Naive thymus-derived CD8-positive, alpha-beta T cell (primary cell): ENCODE measurements at places on chromosomes 16 and 17. TPM values are rescaled to one million over a fixed set of nuclear protein-coding genes. Genes with fewer than 3 reads are reported as not detected.

SLFN14 gene
- not detected for total RNA-seq

GDPD3 gene
- 19.8 TPM for total RNA-seq

MT4 gene
- total RNA-seq, result not detected

PITPNC1 gene
- total RNA-seq, result 128 TPM

PRSS53 gene
- total RNA-seq, result 11.4 TPM

ACSM2A gene
- total RNA-seq, result not detected

KRT222 gene
- total RNA-seq, result not detected

PPP1R1B gene
- total RNA-seq, result not detected

AXIN2 gene
- total RNA-seq, result 21.3 TPM

ABCA9 gene
- total RNA-seq, result 0.08 TPM

ADAMTS18 gene
- total RNA-seq, result not detected

MAPT gene
- 0.86 TPM for total RNA-seq

KRT33A gene
- total RNA-seq, result not detected

CLDN9 gene
- not detected for total RNA-seq

RNF135 gene
- 4.6 TPM for total RNA-seq

GINS3 gene
- total RNA-seq, result 1.5 TPM

SPNS3 gene
- total RNA-seq, result 6.1 TPM

CLEC18A gene
- 1.3 TPM for total RNA-seq

P2RX1 gene
- total RNA-seq, result 1.6 TPM

CRHR1 gene
- not detected for total RNA-seq

NUPR1 gene
- 0.05 TPM for total RNA-seq

CDH8 gene
- total RNA-seq, result 0.80 TPM

CMTM1 gene
- total RNA-seq, result 3.5 TPM

CNOT1 gene
- total RNA-seq, result 245 TPM

CHST6 gene
- total RNA-seq, result not detected

KRTAP4-4 gene
- total RNA-seq, result not detected

HOXB4 gene
- total RNA-seq, result 1.8 TPM

NLGN2 gene
- total RNA-seq, result 12.3 TPM

ADGRG1 gene
- 0.47 TPM for total RNA-seq

CAPN15 gene
- total RNA-seq, result 63.1 TPM

LLGL1 gene
- 17.3 TPM for total RNA-seq

ASGR1 gene
- total RNA-seq, result 0.68 TPM

GNGT2 gene
- 7.0 TPM for total RNA-seq

NPTX1 gene
- total RNA-seq, result not detected

G6PC1 gene
- not detected for total RNA-seq

CCL3 gene
- total RNA-seq, result 1.6 TPM

JUP gene
- 4.0 TPM for total RNA-seq

LLGL2 gene
- 30.6 TPM for total RNA-seq

ERBB2 gene
- 8.7 TPM for total RNA-seq

CPHXL2 gene
- not detected for total RNA-seq

HSF4 gene
- total RNA-seq, result 9.7 TPM

TP53TG3D gene
- 2.2 TPM for total RNA-seq

TNK1 gene
- 20.8 TPM for total RNA-seq

CCDC47 gene
- total RNA-seq, result 34.9 TPM

ADGRG3 gene
- not detected for total RNA-seq

TEKT5 gene
- not detected for total RNA-seq

HSD11B2 gene
- total RNA-seq, result not detected

KCTD19 gene
- total RNA-seq, result not detected

CD68 gene
- 4.6 TPM for total RNA-seq

KRT40 gene
- total RNA-seq, result not detected

UNC13D gene
- 147 TPM for total RNA-seq
